ENCODE measurements at places on chromosomes 2 and 18. TPM values are rescaled to one million over a fixed set of nuclear protein-coding genes. Genes with fewer than 3 reads are reported as not detected.

- DNase-seq = no peak
Measured at GRCh38 chr2:8202132-8202531, 479.7 kb upstream of the ID2 start.

- no peak for DNase-seq
Measured at GRCh38 chr18:33916200-33916599, 308.5 kb downstream of the NOL4 start.

DNA sequence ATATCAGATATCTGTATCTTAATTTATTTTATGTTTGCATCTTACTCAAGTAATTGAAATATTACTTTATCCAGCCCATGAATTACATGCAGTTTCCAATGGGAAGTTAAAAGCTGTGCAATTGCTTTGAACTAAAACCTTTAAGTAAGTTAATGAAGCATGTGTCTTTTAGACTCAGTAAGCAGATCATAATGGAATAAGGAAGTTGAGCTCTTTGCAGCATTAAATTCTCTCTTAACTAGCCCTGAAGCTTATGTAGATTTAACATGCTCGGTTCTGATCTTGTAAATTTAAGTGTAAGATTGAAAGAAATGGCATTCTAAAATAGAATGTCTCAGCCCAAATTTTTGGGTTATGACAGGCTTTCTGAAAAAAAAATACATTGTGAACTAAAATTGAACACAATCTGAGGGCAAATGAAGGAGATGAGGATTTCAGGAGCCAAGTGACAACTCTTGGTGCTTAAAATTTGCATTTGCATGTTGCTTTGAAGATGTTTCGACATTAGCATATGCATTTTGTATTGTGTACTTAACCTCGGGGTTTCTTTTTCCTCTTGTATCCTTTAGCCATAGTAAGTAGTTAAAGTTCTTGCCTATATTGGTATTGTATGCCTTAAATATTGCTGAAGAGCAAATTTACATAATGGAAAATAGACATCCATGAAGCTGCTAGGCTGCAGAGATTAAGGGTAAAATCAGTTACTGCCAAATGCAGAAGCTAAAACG is 297.8 kb upstream of the KCNJ3 start:
- DNase-seq = no peak

- DNase-seq = no peak
Measured at GRCh38 chr18:56085551-56085950, 497.6 kb upstream of the TCF4 start.

Gene MEIS1
- total RNA-seq = 76.6 TPM

DNA sequence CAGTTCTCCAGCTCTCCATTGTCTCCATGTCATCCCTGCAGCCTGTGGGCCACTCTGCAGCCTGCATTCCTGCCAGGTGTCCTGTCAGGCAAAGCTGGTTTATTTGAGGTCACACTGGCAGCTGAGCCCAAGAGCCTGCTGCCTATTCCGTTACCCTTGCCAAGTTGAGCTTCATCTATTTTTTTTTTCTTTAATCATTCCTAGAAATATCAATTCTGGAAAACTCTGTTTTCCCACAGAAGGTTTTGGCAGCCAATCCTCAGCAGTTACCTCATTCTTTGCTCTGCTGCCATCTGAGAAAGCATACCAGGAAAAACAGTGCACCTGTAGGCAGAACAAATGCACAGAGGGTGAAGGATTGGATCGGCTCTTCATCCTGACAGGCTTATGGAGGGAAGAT is 411.0 kb upstream of the ACVR2A start:
- DNase-seq = no peak

DNA sequence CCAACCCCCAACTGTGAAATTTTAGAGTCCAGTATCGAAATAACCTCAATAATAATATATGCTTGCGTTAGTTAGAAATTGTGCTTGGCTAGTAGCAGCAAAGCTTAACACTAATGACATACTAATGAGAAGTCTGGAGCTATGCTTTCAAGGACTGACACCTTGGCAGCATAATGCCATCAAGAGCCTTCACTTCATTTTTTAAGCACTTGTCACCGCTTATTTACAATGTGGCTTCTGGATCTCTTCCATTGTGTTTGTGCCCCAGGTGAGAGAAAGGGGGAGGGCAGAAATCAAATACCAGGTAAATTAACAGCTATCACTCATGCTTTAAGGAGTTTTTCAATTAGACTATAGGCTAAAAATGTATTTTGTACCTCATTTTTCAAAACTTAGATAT is 101.5 kb downstream of the CDH7 start:
- DNase-seq = no peak

DNA sequence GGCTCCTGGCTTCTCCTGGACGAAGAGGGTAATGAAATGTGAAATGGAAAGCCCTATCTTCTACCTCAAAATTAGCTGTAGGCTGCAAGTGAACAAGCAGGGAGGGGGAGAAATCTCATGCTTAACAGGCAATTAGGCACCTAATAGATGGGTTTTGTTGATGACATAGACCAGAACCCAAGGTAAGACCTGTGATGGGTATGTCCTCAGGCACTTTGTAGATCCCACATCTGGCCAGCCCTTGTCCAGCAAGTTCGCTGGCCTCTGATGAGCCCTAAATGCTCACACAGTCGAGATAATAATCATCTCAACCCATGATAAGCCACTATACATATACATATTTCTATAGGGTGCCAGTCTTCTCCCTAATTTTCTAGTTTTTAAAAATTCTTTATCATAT is 82.6 kb downstream of the MARCO start:
- no peak for DNase-seq
